ENCODE measurements at places on chromosomes 4 and X.

DNA sequence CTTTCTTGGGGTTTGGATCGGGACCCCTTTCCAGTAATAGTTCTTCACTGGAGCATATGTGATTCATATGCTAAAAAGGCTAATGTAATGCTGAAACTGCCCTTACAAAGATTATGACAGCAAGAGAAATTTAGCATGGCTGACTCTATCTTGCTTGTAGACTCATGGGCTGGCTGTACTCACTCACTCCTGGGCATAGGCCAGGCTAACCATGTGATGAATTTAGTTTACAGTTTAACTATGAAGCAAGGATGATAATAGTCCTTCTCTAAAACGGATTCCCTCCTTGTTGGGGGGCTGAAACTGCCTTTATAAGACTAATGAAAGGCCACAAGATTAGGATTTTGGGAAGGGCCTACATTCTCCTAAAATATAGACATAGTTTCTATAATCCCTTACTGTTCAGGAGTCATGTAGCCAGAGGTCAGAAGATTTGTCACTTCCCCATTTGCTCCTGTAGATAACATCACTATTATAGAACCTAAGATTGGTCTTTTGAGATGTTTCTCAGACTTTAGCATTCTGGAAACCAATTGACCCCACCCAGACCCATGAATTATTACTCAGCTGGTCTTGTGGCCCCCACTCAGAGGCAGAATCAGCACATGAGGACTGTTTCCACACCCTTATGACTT, 20.8 kb upstream of the CEP135 start:
- no peak for DNase-seq

DNA sequence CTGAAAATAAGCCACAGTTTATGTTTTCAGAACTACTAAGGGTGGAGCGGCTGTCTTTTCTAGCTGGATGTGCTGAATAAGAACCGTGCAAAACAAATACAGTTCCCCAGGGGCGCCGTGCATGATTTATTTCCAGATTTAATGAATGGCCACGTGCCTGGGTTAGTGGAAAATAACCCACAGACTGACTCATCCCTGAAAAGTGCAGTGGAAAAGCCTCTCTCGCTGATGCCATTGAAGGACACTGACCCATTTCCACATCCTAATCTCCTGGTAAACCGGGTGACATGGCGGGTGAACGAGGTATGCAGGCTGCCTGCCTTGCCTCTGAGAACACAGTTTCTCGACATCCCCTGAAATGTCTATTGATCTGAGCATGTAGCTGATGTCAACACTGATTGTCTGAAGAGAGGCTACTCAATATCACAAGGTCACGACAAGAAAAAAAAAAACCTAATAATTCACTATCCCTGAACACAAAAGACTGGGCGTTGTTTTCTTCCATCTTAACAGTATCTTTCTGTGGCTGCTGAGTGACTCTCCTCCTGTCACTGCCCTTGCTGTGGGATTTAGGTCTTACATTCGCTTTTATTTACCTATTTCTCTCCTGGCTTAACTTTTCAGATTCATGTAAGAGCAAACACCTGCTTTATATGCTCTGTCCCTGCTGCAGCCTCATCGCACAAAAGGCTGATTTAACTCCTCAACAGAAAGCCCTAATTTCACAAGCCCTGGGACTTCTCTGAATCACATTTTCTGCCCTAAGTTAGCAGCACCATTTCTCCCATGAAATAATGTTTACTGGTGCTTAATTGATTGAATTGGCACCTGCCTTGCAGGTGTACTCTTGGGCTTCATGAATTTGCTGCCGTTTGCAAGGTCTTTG, 76.9 kb upstream of the SCOC start:
- no peak for DNase-seq

GRCh38 chrX:5979338-5979737, 249.3 kb downstream of the NLGN4X start:
- DNase-seq = no peak

DNA sequence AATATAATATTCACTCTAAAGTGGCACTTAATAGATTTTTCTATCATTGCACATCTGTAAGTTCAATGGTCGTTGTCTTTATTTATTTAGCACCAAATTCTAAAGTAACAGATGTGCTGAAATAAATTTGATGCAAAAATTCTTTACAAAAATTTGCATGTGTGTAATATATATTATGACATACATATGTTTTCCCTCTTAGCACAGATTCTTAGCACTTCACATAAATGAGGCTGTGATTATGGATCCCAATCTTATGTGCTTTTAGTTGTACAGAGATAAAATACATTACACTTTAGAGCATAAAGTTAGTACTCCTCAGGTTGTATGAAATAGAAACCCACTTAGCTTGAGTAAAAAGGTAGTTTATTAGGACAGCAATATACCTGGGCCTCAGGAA, 915.1 kb downstream of the ADGRL3 start:
- no peak for DNase-seq

GRCh38 chr4:48604527-48604926, 114.5 kb downstream of the ZAR1 start:
- no peak for DNase-seq

- DNase-seq = no peak
Observed at GRCh38 chr4:81060587-81061343, 30.3 kb downstream of the BMP3 start.

DNA sequence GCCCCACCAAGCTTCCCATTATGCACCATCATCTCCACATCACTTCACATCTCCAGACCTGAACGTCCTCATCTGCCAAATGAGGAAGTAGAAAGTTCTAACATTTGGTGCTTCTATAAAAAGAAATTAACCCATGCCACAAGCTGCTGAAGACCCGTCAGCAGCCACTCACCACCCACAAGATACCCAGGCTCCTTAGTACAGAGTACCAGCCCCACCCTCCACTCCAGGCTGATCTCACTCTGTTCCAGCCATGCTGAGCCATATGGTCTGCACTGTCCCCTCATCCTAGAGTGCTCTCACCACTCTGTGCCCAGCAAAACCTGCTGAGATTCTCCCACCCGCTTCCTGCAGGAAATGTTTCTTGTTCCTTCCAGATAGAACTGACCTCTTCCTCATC, 240.8 kb upstream of the PPARGC1A start:
- no peak for DNase-seq

DNA sequence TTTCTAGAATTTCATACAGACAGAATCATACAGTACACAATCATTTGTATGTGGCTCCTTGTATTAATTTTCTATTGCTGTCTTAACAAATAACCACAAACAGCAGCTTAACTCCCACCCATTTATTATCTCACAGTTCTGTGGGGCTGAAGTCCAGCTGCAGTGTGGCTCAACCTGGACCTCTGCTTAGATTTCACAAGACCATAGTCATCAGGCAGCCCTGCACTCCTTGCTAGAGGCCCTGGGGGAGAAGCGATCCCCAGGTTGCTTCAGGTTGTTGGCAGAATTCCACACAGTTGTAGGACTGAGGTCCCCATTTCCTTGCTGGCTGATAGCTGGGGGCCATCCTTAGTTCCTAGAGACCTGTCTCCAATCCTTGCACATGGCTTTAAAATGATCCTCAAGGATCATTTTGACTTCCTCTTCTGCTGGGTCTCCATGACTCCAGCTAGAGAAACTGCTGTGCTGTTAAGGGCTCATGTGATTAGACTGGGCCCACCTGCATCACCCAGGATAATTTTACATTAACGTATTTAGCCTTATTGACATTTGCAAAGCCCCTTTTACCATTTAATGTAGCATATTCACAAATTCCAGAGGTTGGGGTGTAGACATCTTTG, 60.9 kb upstream of the SMAD1 start:
- DNase-seq = no peak

- DNase-seq = no peak
Observed at GRCh38 chr4:88144866-88145300, 13.6 kb downstream of the ABCG2 start.

DNA sequence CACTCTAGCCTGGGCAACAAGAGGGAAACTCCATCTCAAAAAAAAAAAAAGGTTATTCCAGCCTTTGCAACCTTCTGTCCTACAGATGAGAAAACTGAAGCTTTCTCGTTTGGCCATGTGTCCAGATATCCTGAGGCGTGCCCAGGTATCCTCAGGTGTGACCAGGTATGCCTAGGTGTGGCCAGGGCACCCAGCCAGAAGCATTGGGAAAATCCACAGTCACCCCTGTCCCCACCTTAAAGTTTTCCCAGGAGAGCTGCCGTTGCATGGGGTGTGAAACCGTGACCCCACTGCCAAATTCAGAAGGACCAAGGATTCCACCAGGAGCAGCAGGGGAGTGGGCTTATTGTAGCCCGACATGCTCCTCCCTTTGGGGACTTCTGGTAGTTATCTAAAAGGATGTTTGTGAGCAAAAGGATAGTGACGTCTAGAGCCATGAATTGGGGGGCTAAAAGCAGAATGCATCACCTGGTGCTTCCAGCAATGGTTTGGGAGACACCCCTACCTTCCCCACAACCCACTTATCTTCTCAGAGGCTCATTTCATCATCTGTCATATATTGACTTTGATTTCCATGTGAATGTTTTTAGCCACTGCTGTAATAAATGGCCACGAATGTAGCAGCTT, 4.0 kb upstream of the DHRSX start:
- no peak for DNase-seq

GRCh38 chr4:100809506-100809905, 291.7 kb upstream of the EMCN start:
- no peak for DNase-seq

DNA sequence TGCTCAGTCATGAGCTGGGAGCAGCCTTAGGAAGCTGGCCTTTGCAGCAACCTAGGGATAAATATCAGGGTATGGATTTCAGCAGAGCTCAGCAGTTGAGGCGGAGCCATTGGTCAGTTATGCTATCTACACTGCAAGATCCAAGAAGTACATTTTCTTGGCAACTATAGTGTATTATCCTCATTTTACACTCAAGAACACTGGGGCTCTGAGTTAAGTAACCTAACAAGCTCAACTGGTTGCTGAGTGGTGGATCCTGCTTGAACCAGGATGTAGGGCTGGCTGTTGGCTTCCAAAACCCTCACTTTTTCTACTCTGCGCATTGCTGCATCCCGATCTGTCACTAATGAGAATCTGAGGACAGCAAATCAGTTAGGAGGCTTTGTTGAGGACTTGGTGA, 1.5 kb upstream of the SCARB2 start:
- no peak for DNase-seq

- DNase-seq = no peak
Observed at GRCh38 chrX:39336671-39337311, 535.5 kb downstream of the MID1IP1 start.

GRCh38 chr4:145679991-145680455, at the start of gene C4orf51:
Gene C4orf51 (plus strand): TSS chr4:145680146. CDS start chr4:145680204, 58 bp downstream.
- no peak for DNase-seq

GRCh38 chr4:125358453-125358852, 43.7 kb downstream of the FAT4 start:
- DNase-seq = no peak
